HFFc6 (cell line): ENCODE measurements at places on chromosomes 11 and 22.

DNA sequence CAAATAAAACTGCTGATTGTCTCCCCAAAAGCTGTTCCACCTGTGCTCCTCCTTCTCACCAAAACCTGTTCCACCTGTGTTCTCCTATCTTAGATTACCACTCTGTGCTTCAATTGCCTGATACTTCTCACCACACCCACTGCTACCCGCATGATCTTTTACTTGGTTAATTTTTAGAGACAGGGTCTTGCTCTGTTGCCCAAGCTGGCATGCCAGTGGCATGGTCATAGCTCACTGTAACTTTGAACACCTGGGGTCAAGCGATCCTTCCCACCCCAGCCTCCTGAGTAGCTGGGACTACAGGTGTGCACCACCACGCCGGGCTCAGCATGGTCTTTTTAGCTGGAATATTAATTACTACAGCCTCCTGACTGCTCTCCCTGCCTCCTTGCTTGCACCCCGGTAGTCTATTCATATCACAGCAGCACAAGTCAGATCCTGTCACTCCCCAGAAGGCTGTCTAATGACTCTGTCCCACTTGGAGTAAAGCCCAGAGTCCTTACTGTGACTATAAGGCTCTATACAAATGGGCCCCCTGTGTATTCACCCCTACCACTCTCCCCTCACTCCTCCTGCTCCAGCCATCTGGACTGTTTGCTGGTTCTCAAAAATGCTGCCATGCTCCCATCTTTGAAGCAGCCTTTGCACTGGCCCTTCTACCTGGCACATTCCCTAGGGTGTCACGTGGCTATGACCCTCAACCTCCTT is 3.5 kb downstream of the C11orf91 start:
- peaks cover 9% of the 10 kb centered on the region for H3K27me3 ChIP-seq
- no peak overlapping the region for H3K4me3 ChIP-seq
- H3K4me1 ChIP-seq = peaks cover 77% of the 10 kb centered on the region
- H3K36me3 ChIP-seq = no peaks in the 10 kb centered on the region
- no peak overlapping the region for H3K27ac ChIP-seq

GRCh38 chr11:82718307-82718706 is 15.4 kb downstream of the FAM181B start:
- no peak overlapping the region for H3K27ac ChIP-seq
- H3K4me3 ChIP-seq = no peak overlapping the region
- peak; percentile 69 for DNase-seq

DNA sequence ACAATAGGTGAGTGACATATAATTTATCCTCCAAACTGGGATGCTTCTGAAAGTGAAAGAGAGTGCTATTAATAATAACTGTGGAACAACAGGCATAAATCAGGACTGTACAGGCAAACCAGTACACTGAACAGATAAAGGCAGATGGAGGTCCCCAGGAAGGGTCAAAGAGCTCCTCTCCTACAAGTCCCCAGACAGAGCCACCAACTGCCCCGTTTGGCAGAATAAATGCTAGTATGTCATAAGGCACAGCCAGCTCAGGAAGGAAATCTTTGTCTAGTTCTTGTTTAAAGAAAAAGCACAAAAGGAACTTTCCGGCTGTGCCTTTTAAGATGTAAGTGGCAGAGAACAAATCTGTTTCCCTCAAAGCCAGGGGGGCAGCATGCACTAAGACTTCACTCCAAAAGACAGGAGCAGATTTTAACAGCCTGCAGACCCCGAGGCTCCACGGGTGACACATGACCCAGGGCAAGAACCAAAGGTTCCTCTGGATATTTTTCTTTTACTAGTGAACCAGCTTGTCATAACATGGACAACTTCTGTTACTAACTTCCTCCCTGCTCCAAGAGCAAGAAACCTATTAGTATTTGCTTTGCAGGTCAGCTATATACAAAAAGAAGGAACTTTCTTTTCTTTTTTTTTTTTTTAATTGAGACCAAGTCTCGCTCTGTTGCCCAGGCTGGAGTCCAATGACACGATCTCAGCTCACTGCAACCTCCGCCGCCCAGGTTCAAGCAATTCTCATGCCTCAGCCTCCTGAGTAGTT is 50.2 kb downstream of the MYH9 start:
- peaks cover 95% of the 10 kb centered on the region for H3K4me1 ChIP-seq
- peaks cover 80% of the 10 kb centered on the region for H3K27me3 ChIP-seq
- peaks cover 85% of the 10 kb centered on the region for H3K36me3 ChIP-seq
- peak overlapping the region; percentile 78 for H3K4me3 ChIP-seq
- H3K27ac ChIP-seq = peak overlapping the region; percentile 99
- no peak for DNase-seq

GRCh38 chr11:24585192-24585591 is 88.3 kb downstream of the LUZP2 start:
- H3K4me1 ChIP-seq = peaks cover 11% of the 10 kb centered on the region; the same call in 1 of the 2 replicates
- no peak overlapping the region for H3K4me3 ChIP-seq
- H3K27ac ChIP-seq = no peak overlapping the region
- no peaks in the 10 kb centered on the region for H3K27me3 ChIP-seq
- DNase-seq = no peak
- no peaks in the 10 kb centered on the region for H3K36me3 ChIP-seq

- H3K27ac ChIP-seq = no peak overlapping the region
- H3K4me1 ChIP-seq = peaks cover 49% of the 10 kb centered on the region
- H3K36me3 ChIP-seq = no peaks in the 10 kb centered on the region
Measured at GRCh38 chr11:128827191-128827893, 39.8 kb downstream of the KCNJ1 start.

GRCh38 chr11:104653407-104653806 is 244.9 kb downstream of the CASP12 start:
- H3K4me1 ChIP-seq = no peaks in the 10 kb centered on the region
- H3K27me3 ChIP-seq = no peaks in the 10 kb centered on the region
- H3K27ac ChIP-seq = no peak overlapping the region
- H3K4me3 ChIP-seq = peak overlapping the region; percentile 43; the same call in 1 of the 2 replicates
- no peak for DNase-seq

DNA sequence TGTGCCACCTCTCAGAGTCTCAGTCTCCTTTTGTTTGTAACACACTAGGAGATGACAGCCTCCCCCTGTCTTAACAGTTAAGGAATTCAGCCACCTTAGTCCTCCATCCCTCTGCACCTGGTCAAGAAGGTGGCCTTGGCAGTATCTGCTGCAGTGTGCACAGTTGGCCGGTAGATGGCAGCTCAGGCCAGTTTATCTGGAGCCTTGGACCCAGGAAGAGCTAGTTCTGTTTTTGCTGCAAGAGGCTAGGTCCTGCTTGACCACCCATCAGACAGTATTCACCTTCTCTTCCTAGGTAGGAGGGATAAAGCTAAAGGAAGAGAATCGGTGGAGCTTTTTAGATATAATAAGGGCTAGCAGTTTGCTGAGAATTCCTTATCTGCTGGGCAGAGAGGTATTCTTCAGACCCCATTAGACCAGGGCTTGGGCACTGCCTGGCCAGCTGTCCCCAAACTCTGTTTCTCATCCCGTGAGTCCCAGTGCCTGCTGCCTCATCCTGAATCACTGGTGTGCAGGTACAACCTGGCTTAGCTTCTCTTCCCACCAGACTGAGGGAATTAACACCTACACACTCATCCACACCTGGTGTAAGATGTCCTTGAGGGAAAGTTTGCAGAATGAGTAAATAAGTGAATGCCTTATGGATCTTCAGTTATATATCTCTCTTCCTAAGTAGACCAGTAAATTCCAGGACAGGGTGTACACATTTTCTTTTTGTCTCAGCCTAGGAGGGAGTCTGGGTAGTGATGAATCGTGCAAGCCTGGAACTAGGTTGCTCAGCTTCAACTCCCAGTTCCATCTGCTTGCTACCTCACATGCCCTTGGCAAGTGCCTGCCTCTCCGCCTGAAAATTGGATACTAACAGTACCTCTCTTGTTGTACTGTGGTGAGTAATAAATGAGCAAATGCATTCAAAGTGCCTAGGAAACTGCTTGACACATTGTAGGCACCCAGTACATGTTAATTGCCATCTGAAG is 70.8 kb upstream of the NARS2 start:
- H3K36me3 ChIP-seq = no peaks in the 10 kb centered on the region
- H3K4me1 ChIP-seq = peaks cover 36% of the 10 kb centered on the region
- H3K4me3 ChIP-seq = peak overlapping the region; percentile 78
- H3K27ac ChIP-seq = no peak overlapping the region

DNA sequence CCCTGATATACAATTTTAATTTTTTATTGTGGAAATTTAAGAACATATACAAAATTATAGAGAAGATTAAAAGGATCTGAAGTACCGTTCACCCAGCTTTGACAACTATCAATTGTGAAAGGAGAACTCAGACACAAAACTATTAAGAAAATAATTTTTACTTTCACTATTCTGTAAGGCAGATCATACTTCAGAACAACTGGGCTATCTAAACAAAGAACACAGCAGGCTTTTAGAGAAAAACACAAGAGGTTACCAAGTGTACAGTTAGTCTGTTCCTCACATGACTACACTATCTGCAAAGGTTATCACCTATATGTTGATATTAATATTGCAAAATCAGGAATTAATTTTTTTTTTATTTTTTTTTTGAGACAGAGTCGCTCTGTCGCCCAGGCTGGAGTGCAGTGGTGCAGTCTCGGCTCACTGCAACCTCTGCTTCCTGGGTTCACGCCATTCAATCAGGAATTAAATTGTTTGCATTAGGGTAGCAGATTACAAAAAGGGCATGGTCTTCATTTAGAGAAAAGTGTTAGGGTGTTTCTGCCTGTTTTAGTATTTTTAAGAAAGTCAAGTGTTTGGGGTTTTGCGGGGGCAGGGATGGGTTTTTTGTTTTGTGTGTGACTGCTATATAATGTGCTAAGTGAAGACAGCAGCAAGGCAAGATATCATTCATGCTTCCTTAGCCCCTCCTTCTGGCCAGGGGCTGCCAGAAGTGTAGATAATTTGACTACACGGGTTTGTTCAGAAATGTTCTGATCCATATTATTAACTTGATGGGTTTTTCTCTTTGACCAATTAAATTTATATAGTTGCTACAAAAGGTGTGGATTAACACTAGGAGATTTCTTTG is 27.6 kb upstream of the SIK2 start:
- no peaks in the 10 kb centered on the region for H3K36me3 ChIP-seq
- H3K4me1 ChIP-seq = peaks cover 50% of the 10 kb centered on the region
- DNase-seq = no peak
- peak overlapping the region; percentile 11; the same call in 1 of the 2 replicates for H3K4me3 ChIP-seq
- H3K27ac ChIP-seq = no peak overlapping the region

DNA sequence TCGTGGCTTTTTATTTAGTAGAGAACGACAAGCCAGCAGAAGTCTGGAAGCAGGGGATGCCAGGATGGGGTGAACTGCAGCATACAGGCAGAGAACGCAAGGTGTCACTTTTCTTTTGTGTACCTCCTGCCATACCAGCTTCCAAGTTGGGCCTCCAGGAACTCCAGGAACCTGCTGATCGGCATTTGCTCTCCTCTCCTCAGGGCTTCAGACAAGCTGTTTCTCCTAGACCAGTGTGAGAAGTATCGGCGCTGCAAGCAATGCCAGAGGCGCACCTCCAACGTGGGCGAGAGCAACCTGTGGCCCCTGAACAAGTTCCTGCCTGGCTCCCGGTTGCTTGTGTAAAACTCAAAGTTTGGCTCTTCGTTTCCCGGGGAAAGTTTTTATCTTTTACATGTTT is 47.7 kb downstream of the CCDC81 start:
- H3K27ac ChIP-seq = no peak overlapping the region
- H3K27me3 ChIP-seq = no peaks in the 10 kb centered on the region; the same call in 1 of the 2 replicates
- peaks cover 14% of the 10 kb centered on the region for H3K4me1 ChIP-seq
- no peak for DNase-seq

DNA sequence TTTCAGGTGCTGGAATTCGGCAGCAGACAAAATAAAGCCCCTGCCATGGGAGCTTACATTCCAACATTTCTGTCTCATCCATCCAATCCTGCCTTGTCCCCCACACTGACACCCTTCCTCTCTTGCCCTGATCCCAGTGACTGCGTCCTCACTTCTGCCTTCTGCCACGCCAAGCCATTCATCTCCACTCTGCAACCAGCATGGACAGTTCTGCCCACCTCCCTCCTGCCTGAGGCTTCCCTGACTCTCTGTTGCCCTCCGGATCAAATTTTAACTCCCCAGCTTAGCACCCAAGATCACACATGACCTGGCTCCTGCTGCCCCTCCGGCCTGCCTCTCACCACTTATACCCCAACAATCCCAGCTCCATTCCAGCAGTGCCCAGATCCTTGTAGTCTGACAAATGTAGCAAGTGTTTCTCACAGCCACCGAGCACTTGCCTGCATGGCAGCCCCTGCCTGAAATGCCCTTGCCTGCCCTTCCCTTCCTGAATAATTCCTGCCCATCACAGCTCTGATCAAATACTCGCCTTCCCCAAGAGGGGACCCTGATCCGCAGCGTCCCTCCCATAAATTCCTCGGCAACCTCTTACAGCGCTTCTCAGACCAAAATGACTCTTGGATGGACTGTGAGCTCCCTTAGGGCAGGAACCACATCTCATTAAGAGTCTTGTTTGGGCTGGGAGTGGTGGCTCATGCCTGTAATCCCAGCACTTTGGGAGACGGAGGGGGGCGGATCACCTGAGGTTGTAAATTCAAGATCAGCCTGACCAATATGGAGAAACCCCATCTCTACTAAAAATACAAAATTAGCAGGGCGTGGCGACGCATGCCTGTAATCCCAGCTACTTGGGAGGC is 2.3 kb downstream of the ACTN3 start:
- DNase-seq = no peak
- no peak overlapping the region for H3K27ac ChIP-seq
- H3K27me3 ChIP-seq = peaks cover 19% of the 10 kb centered on the region
- H3K4me3 ChIP-seq = no peak overlapping the region
- peaks cover 12% of the 10 kb centered on the region for H3K4me1 ChIP-seq
- H3K36me3 ChIP-seq = no peaks in the 10 kb centered on the region

- no peak for DNase-seq
- H3K36me3 ChIP-seq = no peaks in the 10 kb centered on the region
- H3K27me3 ChIP-seq = peaks cover 29% of the 10 kb centered on the region
- no peak overlapping the region for H3K4me3 ChIP-seq
- no peaks in the 10 kb centered on the region for H3K4me1 ChIP-seq
Measured at GRCh38 chr11:114153224-114153623, 93.7 kb downstream of the ZBTB16 start.

GRCh38 chr11:116109228-116109627 is 605.0 kb upstream of the CADM1 start:
- 0 out of 2 replicates have a peak, but pooled peaks cover 3% of the 10 kb centered on the region for H3K36me3 ChIP-seq
- no peak overlapping the region for H3K4me3 ChIP-seq
- H3K27ac ChIP-seq = no peak overlapping the region
- no peak for DNase-seq

GRCh38 chr22:45911601-45912271 is 65.2 kb downstream of the WNT7B start:
- no peak for DNase-seq
- peaks cover 5% of the 10 kb centered on the region; the same call in 1 of the 2 replicates for H3K36me3 ChIP-seq
- no peak overlapping the region for H3K4me3 ChIP-seq
- peaks cover 17% of the 10 kb centered on the region for H3K27me3 ChIP-seq

GRCh38 chr22:26485806-26486390 is 2.2 kb downstream of the SRRD start:
- peaks cover 46% of the 10 kb centered on the region for H3K4me1 ChIP-seq
- H3K27me3 ChIP-seq = no peaks in the 10 kb centered on the region; the same call in 1 of the 2 replicates
- H3K27ac ChIP-seq = peak overlapping the region; percentile 61
- no peak for DNase-seq
- 0 out of 2 replicates have a peak, but pooled peaks cover 4% of the 10 kb centered on the region for H3K36me3 ChIP-seq
- H3K4me3 ChIP-seq = no peak overlapping the region; the same call in 1 of the 2 replicates
